ENCODE measurements at places on chromosomes 6 and 20. TPM values are rescaled to one million over a fixed set of nuclear protein-coding genes. Genes with fewer than 3 reads are reported as not detected.

Gene BNIP5
- total RNA-seq = 0.10 TPM

DNA sequence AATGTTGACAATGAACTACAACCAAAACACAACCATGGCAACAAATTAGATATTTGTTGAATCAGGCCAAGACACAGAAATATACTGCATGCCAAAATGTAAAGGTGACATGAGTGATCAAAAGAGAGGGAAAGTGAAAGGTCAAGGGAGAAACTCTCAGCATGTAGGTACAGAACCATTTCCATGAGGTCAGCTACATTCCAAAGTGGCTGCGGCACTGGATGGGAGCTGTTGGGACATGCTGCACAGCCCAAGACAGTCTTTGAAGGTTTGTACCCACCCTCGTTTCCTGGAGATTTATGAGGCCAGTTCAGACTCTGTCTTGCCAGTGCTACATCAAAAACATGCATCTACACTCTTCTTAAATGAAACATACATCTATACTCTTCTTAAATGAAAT, 579.9 kb downstream of the BMP2 start:
- no peak for DNase-seq

Gene RAB44
- total RNA-seq = not detected

Gene ERVFRD-1
- total RNA-seq = not detected

- DNase-seq = no peak
Observed at GRCh38 chr6:118903138-118903537, 9.2 kb downstream of the ASF1A start.

GRCh38 chr6:124679387-124679786, 282.9 kb upstream of the RNF217 start:
- no peak for DNase-seq

DNA sequence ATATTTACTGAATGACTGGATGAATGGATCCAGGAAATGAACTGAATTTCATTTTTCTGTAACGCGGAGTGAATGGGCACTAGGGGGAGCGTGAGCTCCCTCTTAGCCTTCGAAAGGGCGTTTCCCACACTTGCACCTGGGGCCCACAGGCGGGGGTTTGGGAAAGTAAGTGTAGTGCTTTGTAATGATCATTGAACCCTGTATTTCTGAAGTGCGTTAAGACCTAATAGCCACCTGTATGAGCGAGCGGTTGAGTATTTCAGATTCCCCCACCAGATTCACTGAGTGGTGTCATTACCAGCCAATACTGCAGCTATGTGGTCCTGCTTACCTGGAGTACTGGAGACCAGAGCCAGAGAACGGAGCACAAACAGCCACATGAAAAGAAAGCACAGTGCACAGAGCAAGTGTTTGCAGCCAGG, 10.5 kb downstream of the SYTL3 start:
- no peak for DNase-seq

GRCh38 chr6:3061501-3061941, 6.8 kb upstream of the RIPK1 start:
- DNase-seq = no peak

Measured in progenitor cell of endocrine pancreas (in vitro differentiated cells).